ENCODE measurements at places on chromosomes 2 and 18.

- DNase-seq = no peak
Observed at GRCh38 chr2:118830881-118831280, 16.6 kb downstream of the EN1 start.

GRCh38 chr18:8657050-8657820 is 48.0 kb downstream of the RAB12 start:
- DNase-seq = no peak

DNA sequence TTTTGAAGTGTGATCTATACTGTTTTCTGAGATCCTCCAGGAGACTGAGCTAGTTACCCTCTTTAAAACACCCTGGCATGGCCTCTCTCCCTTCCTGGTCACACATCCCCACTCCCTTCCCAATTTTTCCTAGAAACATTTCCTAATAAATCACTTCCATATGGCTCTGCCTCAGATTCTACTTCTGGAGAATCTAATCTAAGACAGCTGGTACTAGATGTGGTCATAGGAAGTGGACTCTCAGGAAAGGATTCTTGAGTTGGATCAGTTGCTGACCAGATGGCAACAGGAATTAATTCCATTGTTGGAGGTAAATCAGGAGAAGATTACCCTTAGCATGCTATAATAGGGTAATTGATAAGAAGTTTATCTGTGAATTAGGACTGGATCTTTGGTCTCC is 310.5 kb downstream of the SATB2 start:
- no peak for DNase-seq

GRCh38 chr18:79755496-79756142 is 42.1 kb upstream of the KCNG2 start:
- DNase-seq = no peak

DNA sequence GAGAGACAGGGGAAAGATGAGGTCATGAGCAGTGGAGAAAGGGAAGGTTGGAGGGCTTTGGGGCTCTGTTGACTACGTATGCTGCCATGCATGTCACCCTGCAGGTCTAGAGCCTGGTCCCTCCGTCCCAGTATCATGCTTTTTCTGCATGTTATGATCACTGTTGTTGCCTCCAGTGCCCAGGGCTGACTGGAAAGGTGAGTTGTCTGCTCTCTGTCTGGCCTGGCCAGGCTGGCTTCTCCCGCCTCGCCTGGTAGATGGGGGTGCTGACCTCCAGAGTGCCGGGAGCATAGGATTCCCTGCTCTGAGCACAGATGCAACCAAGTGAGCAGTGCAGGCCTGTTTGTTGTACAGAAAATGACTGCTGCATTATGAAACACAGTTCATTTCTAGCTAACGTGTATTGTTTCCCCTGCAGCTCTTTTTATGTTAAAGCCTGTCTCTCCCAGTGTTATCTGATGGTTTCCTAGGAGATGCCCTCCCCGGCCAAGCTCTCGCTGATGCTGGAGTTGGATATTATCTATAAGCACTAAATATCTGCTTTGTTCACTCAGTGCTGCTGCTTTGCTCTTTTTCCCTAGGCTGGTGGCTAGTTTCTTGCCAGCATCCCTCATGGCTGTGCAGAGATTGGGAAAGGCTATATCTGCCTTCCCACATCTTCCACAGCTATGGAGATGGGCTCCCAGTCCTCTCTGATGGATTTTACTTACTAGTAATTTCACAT is 158.2 kb downstream of the TDRD15 start:
- DNase-seq = no peak

GRCh38 chr18:34929336-34929780 is 111.9 kb upstream of the MAPRE2 start:
- no peak for DNase-seq

GRCh38 chr2:15941871-15942710 is 1.7 kb downstream of the MYCN start:
- DNase-seq = peak; percentile 35

DNA sequence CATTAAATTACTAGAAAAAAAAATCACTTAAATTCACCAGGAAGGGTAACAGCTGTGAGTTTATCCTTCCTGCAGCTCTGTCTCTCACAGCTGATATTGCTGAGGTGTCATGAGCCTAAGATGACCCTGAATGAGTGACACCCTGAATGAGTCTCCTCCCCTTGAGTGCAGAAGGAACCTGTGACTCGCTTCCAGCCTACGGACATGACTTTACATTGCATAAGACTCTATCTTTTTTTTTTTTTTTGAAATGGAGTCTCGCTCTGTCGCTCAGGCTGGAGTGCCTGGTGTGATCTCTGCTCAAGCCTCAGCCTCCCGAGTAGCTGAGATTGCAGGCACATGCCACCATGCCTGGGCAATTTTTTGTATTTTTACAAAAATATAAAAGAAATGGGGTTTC is 14.1 kb downstream of the MRO start:
- no peak for DNase-seq

DNA sequence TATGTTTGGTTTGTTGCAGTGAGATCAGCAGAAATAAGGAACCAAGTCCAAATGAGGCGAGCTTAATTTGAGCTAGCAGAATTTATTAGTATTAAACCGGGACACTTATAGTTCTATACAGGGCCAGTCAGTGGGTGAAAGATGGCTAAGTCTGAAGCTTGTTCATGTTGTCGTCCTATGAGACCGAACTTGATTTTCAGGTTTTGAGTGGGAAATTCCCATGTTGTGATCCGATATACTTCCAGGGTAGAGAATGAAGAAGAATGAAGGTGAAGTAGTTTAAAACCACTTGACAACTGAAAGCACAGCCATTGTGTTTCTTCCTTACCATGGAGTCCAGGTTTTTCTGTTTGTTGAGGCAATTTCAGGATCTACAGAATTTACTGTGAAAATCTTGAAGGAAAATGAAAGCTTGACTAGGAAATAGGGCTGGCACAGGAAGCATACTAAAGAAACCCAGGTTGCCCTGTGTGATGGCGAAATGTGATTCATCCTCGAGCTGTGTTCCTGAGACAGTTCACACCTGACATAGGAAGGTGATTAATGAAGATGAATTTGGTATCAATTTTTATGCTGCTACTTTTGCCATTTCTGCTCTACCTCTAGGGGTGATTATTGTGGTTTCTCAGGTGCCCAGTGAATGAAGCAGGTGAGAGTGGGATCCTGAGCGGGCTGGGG is 37.6 kb upstream of the MGAT5 start:
- DNase-seq = no peak

- DNase-seq = no peak
Observed at GRCh38 chr2:239255628-239256349, 145.0 kb downstream of the HDAC4 start.

DNA sequence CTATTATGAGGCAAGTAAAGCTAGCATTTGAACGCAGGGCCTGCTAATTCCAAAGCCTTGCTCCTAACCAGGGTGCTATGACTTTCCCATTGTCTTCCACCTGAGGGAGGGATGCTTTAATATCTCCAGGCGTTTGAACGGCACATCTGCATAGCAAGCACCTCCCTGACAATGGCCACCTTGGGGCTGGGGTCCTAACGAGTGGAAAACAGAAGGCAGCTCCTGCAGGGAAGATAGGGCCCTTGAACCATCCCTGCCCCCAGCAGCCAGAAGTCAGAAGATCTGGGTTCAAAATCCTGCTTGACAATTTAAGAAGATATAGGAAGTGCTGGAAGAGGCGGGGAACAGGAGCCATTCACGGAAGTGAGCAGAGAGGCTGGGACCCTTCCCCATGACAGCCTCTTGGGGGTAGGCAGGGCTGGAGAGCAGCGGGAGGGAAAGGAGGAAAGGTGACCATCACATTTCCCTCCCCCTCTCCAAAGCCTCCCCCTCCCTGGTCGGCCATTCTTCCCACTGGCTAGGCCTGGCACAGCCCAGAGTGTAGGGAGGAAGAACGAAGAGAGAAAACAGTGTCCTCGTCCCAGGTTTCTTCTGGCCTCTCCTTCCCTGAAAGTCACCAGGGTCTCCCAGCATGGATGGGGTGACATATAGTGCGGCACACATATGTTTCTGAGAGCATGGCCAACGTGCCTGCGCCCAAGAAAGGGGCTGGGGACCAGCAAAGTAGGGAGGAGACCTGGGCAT is 73.5 kb downstream of the EMX1 start:
- no peak for DNase-seq

GRCh38 chr2:1795261-1796231 is 51.2 kb upstream of the PXDN start:
- no peak for DNase-seq

GRCh38 chr2:603427-603826 is 73.8 kb downstream of the TMEM18 start:
- DNase-seq = no peak

DNA sequence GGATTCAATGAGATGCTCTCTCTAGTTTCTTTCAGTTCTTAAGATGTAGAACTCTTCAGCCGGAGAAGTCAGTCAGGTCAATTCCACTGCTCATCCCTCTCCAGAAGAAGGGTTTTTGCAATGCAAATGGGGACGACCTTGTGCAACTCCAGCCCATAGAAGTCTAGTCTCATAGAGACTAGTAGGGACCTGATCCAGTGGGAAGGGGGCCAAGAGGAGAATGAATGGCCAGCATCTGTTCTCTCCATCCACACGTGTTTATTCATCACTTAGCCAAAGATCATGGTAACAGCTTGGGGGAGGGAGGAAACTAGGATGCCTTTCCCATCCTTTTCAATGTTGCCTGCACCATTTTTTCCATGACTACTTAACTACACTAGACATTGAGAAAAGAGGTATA is 120.2 kb downstream of the LAMA3 start:
- DNase-seq = no peak

GRCh38 chr2:26401739-26402541 is at the start of gene DRC1:
Gene DRC1, plus strand, starts transcription at chr2:26401920. Its CDS starts 70 bp downstream, at chr2:26401990.
- DNase-seq = peak; percentile 60

DNA sequence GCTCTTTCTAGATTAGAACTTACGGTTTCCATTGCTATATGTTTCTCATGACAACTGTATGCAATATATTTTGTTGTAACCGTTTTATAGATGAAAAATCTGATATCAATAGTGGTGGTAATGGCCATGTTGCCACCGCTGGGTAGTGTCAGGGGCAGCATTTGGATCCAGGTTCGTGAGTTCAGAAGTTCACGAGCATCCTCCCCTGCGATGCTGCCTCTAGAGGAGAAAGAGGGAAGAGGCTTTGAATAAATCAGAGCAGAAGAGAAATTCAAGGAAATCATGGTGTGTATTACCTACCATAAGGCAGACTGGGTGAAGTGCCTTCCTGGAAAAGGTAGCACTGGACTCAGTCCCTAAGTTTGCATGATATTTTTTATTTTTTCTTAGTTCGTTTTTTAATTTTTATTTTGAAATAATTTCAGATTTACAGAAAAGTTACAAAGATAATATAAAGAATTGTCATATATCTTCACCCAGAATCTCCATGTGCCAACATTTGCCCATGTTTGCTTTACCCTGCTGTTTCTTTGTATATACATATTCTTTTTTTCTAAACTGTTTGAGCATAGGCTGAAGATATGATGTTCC is 3.3 kb upstream of the ZBTB7C start:
- DNase-seq = peak; percentile 22

- DNase-seq = no peak
Observed at GRCh38 chr2:176139661-176140512, 10.4 kb downstream of the HOXD8 start.

DNA sequence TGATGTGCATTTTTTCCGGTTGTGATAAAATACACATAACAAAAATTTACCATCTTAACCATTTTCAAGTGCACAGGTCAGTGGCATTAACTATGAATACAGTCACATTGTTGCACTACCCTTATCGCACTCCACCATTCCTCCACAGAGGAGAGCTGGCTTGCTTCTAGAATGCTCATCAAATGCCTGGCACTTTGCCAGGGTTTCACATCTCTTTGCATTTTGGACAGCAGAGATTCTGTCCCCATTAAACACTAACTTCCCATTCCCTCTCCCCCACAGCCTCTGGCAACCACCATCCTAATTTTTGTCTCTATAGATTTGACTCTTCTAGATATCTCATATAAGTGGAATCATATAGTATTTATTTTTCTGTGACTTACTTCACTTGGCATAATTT is 165.0 kb downstream of the ASB1 start:
- DNase-seq = no peak

- DNase-seq = no peak
Observed at GRCh38 chr2:71646028-71646427, 192.7 kb downstream of the DYSF start.

GRCh38 chr2:77016443-77017354 is 505.5 kb downstream of the LRRTM4 start:
- DNase-seq = no peak

- no peak for DNase-seq
Observed at GRCh38 chr2:219531639-219532377, 11.8 kb downstream of the CHPF start.

- DNase-seq = no peak
Observed at GRCh38 chr2:223870840-223871611, 33.6 kb upstream of the AP1S3 start.

- no peak for DNase-seq
Observed at GRCh38 chr2:162766092-162766491, 72.5 kb downstream of the KCNH7 start.

- DNase-seq = no peak
Observed at GRCh38 chr2:109144721-109145120, 15.7 kb downstream of the SH3RF3 start.

DNA sequence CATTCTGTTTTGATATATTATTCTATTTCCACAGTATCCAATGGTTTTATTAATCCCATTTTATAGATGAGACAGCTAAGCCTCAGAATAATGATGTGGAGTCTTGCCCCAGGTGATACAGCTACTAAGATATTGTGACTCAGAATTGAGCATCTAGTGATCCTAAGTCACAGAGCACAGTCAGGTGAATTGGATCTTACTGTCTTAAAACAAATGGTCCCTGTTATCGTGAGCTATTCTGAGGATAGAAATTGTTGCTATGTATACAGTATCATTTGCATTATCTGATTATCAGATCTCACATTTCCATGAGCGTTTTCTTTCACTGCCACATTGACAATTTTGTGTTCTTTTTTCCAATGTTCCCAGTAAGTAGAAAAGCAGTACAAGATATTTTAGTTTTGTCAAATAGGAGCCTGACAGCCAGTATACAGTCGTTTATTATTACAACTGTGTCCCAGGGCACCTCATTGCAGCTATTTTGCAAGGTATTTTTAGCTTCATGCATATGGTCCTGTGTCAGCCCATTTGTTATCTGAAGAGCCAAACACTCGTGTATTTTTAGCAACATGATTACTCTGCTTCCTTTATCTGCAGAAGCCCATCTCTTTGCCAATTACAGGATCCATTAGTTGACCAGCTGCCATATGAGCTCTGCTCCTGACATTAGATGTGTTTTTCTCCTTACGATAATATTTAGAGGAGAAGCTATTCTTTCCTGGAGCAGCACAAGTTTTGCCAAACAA is 25.1 kb upstream of the SGPP2 start:
- DNase-seq = no peak

DNA sequence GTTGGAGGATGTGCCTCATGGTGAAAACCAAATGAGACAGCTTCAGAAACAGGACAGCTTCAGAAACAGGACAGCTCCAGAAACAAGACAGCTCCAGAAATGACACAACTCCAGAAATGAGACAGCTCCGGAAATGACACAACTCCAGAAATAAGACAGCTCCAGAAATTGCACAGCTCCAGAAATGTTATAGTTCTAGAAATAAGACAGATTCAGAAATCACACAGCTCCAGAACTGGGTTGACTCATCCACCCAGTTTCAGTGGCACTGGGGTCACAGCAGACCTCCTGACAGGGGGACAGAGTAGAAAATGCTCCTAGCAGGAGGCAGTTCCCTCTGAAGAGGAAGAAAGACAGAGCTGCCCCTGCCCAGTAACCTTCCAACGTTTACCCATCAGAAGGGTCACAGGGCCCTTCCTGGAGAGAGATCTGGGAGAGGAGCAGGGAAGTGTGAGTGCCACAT is 26.9 kb upstream of the COL6A3 start:
- DNase-seq = no peak

All from frontal cortex (tissue), 4 donors.